ENCODE measurements at places on chromosomes 4 and X. TPM values are rescaled to one million over a fixed set of nuclear protein-coding genes. Genes with fewer than 3 reads are reported as not detected.

The DCX gene
- total RNA-seq, result not detected

The PPBP gene
- not detected for total RNA-seq

The GABRQ gene
- total RNA-seq, result 2.3 TPM

The ADRA2C gene
- 0.24 TPM for total RNA-seq

The SYAP1 gene
- 28.1 TPM for total RNA-seq

The SPANXA2 gene
- total RNA-seq, result 75.6 TPM

The CSN1S1 gene
- total RNA-seq, result not detected

The CPLX1 gene
- not detected for total RNA-seq

All from RPMI7951 (cell line).